Upper lobe of right lung (tissue), 1 donor: ENCODE measurements at places on chromosomes 12 and 14. TPM values are rescaled to one million over a fixed set of nuclear protein-coding genes. Genes with fewer than 3 reads are reported as not detected.

Gene UBE3B
- 39.1 TPM for total RNA-seq

Gene CPM
- 165 TPM for total RNA-seq

Gene CACNA1C
- total RNA-seq: 15.6 TPM

Gene TAS2R42
- not detected for total RNA-seq

Gene RIMBP2
- 0.09 TPM for total RNA-seq

Gene TAS2R19
- 3.2 TPM for total RNA-seq

Gene TSPAN19
- total RNA-seq: not detected

Gene IFNG-AS1
- total RNA-seq: not detected

Gene LETMD1
- total RNA-seq: 71.6 TPM

Gene PITPNM2
- total RNA-seq: 25.9 TPM

Gene TUBA1B
- 440 TPM for total RNA-seq

DNA sequence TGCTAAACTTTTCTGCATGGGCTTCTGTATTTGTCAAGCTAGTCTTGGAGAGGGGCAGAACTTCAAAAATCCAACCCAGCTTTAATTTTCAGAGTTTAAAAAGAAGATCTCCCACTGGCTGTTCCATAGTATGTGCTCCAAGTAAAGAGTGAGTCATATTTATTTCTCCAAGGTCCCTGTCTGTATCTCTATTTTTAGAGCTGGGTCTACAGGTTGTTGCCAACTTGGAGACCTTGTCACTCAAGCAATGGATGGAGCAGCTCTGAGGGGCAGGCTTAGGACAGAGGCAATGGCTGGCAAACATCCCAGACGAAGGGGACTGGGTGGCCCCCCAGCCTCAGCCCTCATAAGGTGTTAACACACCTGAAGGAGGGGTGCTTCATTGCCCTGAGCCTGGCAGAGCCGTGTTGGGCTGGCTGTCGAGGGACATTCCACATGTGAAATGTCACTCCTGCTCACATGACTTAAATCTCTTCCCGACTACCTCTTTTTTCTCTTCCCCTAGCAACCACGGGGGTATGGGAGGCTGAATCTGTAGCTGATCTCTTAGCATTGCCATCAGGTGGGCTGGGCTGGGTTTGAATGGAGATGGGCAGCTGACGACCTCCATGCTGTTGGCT lies 103.1 kb downstream of the SMOC1 start:
- no peak overlapping the region for H3K27ac ChIP-seq
- H3K4me1 ChIP-seq: no peaks in the 10 kb centered on the region
- H3K27me3 ChIP-seq: peaks cover 12% of the 10 kb centered on the region
- H3K4me3 ChIP-seq: no peak overlapping the region

DNA sequence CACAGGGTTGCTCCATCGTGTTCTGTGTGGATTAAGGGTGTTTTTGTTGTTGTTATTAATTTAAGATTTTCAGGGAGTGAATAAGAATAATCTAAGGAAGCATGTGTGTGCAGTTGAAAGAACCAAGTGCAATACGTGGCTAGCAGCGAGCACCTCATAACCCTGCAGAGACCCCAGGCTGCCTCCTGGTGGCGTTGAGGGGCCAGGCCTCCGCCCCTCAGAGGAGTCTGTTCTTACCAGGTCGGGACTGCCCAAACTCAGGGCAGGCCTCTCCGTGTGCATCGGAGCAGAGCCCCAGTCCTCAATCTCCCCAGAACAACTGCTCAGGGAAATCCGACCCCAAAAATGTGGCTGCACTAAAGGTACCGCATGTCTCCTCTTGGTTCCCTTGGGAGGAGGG lies 36.8 kb downstream of the IL31 start:
- no peaks in the 10 kb centered on the region for H3K27me3 ChIP-seq
- H3K4me1 ChIP-seq: no peaks in the 10 kb centered on the region

GRCh38 chr12:107843351-107844311 lies 69.1 kb downstream of the ASCL4 start:
- peak overlapping the region; percentile 32 for H3K4me3 ChIP-seq
- no peaks in the 10 kb centered on the region for H3K36me3 ChIP-seq
- H3K27me3 ChIP-seq: peaks cover 55% of the 10 kb centered on the region
- DNase-seq: peak; percentile 65

DNA sequence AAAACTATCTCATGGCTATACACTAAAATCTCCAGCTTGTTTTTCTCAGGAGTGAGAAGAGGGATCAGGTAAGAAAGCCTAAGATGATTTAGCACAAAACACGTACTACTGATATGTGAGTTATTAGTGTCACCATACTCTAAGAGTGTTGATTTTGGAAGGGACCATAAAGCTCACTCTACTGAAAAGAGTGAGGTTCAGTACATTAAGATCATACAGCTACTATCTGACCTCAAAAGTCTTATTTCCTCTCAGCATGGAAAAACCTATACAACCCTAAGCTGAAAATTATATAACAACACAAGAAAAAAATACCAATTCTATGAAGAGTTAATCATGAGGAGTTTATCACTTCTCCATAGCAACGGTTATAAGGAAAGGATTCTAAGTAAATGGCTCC lies 19.5 kb downstream of the SNW1 start:
- no peak for DNase-seq
- peaks cover 86% of the 10 kb centered on the region for H3K36me3 ChIP-seq
- H3K4me3 ChIP-seq: no peak overlapping the region
- no peak overlapping the region for H3K27ac ChIP-seq
- no peaks in the 10 kb centered on the region for H3K27me3 ChIP-seq
- peaks cover 5% of the 10 kb centered on the region for H3K4me1 ChIP-seq

GRCh38 chr12:20523658-20524057 lies 155.3 kb downstream of the PDE3A start:
- no peak for DNase-seq
- H3K27ac ChIP-seq: no peak overlapping the region
- H3K36me3 ChIP-seq: no peaks in the 10 kb centered on the region
- H3K4me3 ChIP-seq: no peak overlapping the region
- no peaks in the 10 kb centered on the region for H3K4me1 ChIP-seq

DNA sequence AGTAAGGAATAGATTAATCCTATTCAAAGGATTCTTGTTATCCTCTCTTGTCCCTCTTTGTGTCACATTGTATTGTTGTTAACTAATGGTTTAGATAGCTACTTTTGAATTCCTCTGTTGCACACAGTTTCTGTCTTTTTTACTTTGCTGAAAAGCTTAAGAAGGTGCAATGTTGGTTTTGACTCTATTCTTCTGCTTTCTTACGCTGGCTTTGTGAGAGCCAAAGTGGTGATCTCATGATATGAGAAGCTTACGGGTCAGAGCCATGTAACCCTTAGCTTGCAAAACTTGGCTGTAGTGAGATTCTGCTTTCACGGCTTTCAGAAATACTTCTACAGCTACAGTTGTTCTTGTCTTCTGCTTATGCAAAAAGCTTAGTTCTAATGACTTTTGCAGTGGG lies 239.7 kb downstream of the TRHDE start:
- no peaks in the 10 kb centered on the region for H3K4me1 ChIP-seq
- no peaks in the 10 kb centered on the region for H3K27me3 ChIP-seq
- H3K4me3 ChIP-seq: no peak overlapping the region
- H3K27ac ChIP-seq: no peak overlapping the region

DNA sequence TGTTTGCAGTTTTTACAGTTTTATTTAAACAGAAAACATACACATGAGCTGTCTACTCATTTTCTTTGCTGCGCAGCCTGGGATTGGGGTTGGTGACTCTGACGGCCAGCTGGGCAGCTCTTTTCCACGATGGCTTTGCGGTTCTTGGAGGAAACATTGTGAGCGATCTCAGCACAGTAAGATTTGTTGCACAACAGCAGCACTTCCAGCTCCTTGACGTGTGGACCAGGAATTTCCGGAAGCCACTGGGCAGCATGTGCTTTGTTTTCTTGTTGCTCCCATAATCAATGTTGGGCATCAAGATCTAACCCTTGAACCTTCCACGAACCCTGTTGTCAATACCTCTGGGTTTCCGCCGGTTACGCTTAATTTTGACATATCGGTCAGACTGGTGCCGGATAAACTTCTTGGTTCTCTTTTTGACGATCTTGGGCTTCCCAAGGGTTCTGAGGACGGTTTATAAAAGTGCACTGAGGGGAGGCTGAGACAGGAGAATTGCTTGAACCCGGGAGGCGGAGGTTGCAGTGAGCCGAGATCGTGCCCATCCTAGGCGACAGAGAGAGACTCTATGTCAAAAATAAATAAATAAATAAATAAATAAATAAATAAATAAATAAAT lies 21.8 kb downstream of the FKBP11 start:
- H3K36me3 ChIP-seq: no peaks in the 10 kb centered on the region
- DNase-seq: peak; percentile 67
- H3K27me3 ChIP-seq: no peaks in the 10 kb centered on the region
- peak overlapping the region; percentile 46 for H3K4me3 ChIP-seq
- H3K27ac ChIP-seq: no peak overlapping the region

DNA sequence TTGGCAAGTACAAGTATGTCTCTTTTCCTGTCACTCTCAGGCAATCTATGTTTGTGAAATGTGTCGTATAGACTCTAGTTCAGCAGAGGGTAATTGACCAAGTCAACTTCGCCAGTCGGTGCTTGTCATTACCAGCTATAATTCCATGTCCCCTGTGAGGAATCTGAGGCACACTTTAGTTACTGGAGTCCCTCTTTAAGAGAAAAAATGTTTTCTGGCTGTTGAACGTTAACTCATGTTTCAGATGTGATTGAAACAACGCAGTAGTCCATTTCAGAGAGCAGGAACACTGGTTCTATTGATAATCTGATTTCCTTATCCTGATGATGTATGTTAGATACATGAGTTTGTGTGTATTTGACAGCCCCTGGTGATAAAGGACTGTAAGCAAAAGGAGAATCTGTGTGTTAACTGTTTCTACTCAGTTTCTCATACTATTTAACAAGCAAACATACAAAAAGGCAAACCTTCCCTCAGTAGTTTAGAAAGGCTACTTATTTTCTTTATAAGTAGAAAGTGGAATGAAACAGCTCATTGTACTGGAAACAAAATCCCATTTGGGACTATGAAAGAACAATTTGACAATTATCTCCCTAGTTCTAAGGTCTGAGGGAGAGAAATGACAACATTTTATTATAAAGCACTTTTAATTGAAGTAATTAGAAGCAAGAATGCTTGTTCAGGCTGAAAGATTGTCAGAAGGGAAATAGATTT lies 161.1 kb upstream of the TRHDE start:
- no peaks in the 10 kb centered on the region for H3K4me1 ChIP-seq
- no peak overlapping the region for H3K27ac ChIP-seq
- H3K4me3 ChIP-seq: no peak overlapping the region
- no peaks in the 10 kb centered on the region for H3K27me3 ChIP-seq
- DNase-seq: no peak

GRCh38 chr12:120583478-120584030 lies 2.4 kb upstream of the POP5 start:
- H3K4me3 ChIP-seq: no peak overlapping the region
- no peak overlapping the region for H3K27ac ChIP-seq
- H3K27me3 ChIP-seq: no peaks in the 10 kb centered on the region
- H3K4me1 ChIP-seq: peaks cover 21% of the 10 kb centered on the region
- peaks cover 14% of the 10 kb centered on the region for H3K36me3 ChIP-seq
- peak; percentile 87 for DNase-seq

DNA sequence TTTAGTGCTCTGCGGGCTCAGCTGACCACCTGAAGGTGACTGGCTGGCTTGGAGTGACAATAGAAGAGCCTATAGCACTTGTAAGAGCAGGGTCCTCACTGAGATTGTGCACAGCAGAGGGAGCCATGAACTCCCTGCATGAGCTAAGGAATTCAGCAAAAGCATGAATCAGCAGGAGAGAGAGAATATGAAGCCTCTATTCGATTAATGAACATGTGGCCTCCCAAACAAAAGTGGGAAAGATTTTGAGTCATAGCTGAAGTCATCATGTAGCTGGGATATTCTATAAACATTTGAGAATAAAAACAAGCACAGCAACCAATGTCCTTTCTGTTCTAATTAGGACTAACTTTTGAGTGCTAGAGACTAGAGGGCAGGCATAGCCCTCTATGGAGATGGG lies 626.6 kb downstream of the DIO2 start:
- no peaks in the 10 kb centered on the region for H3K27me3 ChIP-seq
- H3K4me3 ChIP-seq: no peak overlapping the region
- H3K36me3 ChIP-seq: no peaks in the 10 kb centered on the region
- H3K4me1 ChIP-seq: peaks cover 8% of the 10 kb centered on the region
- no peak for DNase-seq
- no peak overlapping the region for H3K27ac ChIP-seq

- no peaks in the 10 kb centered on the region for H3K4me1 ChIP-seq
- H3K27ac ChIP-seq: no peak overlapping the region
- no peak overlapping the region for H3K4me3 ChIP-seq
- no peaks in the 10 kb centered on the region for H3K36me3 ChIP-seq
- no peaks in the 10 kb centered on the region for H3K27me3 ChIP-seq
Measured at GRCh38 chr12:13597166-13597565, 384.2 kb downstream of the GRIN2B start.

GRCh38 chr14:60245380-60246177 lies 3.4 kb upstream of the PPM1A start:
- H3K4me3 ChIP-seq: no peak overlapping the region
- no peak overlapping the region for H3K27ac ChIP-seq

GRCh38 chr14:75363570-75364227 lies 64.1 kb upstream of the JDP2 start:
- no peaks in the 10 kb centered on the region for H3K36me3 ChIP-seq
- peaks cover 5% of the 10 kb centered on the region for H3K4me1 ChIP-seq
- H3K27me3 ChIP-seq: no peaks in the 10 kb centered on the region
- no peak overlapping the region for H3K4me3 ChIP-seq

GRCh38 chr12:124296295-124296915 lies 1.5 kb downstream of the RFLNA start:
- no peak for DNase-seq
- peaks cover 26% of the 10 kb centered on the region for H3K27me3 ChIP-seq
- H3K36me3 ChIP-seq: no peaks in the 10 kb centered on the region
- no peaks in the 10 kb centered on the region for H3K4me1 ChIP-seq

DNA sequence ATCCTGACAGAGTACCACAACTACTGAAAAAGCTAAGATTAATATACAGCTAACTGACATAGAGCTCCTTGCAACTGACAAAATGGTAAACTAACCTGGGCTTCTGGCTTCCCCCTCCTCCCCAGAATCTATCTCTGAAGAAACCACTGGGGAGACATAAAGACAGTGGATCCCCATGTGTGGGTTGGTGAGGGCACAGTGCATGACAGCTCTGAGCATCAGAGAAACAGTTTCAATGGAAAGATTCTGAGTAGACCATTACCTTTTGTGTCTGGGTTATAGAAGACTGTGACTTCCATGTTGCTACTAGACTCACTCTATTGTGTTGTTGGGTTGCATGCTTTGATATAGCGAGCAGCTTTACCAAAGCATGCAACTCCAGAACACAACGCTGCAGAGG lies 247.4 kb downstream of the EFCAB11 start:
- H3K4me3 ChIP-seq: no peak overlapping the region
- H3K27me3 ChIP-seq: no peaks in the 10 kb centered on the region
